ENCODE measurements at places on chromosomes 2 and 18.

DNA sequence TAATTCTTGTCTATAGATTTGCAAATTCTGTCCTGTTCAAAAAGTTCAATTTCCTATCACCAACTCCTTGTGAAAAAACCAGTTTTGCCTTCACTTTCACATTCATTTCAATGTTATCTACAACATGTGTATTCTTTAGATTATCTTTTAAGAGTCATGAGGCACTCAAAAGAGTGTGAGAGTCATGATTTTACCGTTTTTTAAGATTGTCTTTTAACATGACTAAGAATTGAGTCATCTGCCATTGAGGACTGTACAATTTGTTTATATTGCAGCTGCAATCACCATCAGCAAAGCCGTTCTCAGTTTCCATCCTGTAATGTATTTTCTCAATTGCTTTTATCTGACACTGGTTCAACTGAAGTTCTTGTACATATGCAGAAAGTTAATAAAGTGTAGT is 275.8 kb downstream of the LNPK start:
- DNase-seq: no peak

- no peak for DNase-seq
Measured at GRCh38 chr18:7742224-7742623, 175.1 kb downstream of the PTPRM start.

- no peak for DNase-seq
Measured at GRCh38 chr2:54724560-54725342, 1.3 kb downstream of the EML6 start.

DNA sequence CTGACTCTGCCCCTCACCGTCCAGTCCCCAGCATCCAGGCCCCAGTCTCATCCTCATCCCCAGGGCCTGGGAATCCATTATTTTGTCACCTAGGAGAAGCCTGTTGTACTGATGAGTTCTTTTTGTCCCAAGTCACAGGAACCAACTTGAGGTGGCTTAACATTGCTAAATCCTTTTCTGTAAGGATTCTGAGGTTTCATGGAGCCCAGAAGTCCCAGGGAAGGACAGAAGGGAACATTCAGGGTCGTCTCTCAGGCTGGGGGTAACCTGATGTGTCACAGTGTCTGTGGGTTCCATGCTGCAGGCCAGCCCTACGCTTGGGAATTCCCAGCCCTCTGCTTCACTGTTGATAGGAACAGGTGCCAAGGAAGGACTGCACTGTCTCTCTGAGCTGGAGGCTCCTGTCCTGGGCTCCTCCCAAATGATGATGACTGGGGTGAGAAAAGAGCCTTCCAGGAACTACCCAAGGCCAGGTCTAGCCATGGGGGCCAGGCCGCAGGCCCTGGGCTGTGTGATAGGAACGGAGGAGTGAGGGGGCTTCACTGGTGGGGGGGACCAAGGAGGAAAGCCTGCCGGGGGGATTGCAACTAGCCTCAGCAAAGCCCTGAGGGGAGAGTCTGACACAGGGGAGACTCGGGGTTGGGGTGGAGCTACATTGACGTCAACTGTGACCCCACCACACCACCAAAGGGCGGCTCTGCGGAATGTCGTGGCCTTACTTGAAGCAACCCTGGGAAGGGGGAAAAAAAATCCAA is 145.7 kb downstream of the SMAD7 start:
- no peak for DNase-seq

- no peak for DNase-seq
Measured at GRCh38 chr18:41009926-41010325, 945.1 kb upstream of the PIK3C3 start.

DNA sequence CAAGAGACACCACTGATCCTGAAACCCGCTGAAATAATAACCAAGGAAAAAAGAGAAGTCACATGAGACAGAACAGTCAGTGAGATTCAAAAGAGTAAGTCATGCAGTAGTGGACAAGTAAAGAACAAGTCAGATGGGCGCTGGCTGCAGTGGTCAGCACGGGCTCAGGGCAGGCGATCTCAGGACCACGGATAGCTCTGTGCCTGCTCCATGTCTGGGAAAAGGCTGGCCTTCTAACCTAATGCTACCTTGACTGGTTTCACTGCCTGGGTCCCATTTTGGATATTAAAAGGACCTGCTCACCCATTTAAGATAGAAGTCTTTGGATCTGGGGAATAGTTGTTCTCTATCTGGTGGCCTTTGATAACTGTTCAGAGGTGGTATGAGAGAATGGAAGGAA is 61.7 kb upstream of the LCLAT1 start:
- no peak for DNase-seq

GRCh38 chr2:23203383-23203782 is 181.6 kb upstream of the KLHL29 start:
- no peak for DNase-seq

GRCh38 chr2:64488050-64488974 is 34.4 kb downstream of the LGALSL start:
- peak; percentile 54 for DNase-seq

- DNase-seq: no peak
Measured at GRCh38 chr2:205358351-205358815, 323.9 kb upstream of the NRP2 start.

DNA sequence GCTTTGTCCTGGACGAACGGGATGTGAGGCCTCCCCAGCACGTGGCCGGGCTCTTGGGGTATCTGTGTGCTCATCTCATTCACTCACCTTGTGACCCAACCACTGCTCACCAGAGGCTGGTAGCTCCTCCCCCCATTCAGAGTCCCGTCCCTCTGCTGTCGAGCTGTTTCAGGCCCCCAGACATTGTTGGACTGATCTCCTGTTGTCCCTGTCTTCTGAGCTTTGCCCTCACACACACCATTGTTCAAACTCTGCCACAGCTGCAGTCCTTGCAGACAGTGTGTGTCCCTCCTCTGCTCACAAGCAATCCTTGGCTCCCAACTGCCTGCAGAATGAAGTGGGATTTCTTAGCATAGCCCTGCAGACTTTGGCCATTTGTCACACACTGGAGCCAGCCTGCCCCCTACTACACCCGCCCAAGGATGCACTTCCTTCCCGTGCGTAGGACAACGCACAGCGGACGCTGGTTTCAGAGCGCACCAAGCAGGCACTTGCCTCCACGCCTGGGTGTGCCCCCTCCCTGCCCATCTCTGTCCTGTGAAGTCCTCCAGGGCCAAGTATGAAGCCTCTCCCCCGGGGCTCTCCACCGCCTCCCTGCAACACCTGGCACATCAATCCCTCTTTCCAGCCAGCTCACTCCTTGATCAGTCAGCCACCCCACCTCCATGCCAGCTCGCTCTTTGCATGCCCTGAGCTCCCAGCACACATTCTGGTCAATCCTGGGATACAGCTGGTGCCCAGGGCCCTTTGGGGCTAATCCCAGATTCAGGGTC is 16.5 kb upstream of the PRLH start:
- DNase-seq: no peak

GRCh38 chr2:168375195-168375798 is 80.8 kb upstream of the CERS6 start:
- DNase-seq: no peak

- DNase-seq: no peak
Measured at GRCh38 chr2:118842661-118843482, 4.6 kb downstream of the EN1 start.

DNA sequence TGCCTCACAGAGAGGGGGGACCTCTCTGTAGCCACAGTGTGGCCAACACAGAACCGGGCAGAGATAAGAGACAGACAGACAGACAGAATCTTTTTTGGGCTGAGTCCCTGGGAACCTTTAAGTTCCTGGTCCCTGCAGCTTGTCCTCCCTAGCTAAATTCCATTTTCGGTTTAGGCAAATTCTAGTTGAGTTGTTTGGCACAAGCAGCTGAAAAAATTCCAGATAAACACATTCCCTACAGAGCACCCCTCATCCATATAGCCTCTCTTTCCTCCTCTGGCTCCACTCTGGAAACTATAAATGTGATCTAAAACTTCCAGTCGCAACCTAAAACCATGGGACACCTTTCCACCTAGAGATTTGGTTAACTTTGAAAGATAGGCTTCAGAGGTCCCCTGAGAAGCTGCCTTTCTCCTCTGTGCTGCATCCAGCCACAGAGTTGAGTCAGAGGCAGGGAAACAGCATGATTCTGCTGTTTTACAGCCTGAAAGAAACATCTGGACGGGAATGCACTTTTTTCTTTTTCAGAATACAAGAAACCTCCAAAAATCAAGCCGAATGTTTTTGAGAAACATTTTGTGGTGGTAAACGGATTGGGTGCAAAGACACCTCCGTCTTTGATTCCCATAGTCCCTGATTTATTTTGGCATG is 30.9 kb downstream of the SLC4A3 start:
- no peak for DNase-seq

DNA sequence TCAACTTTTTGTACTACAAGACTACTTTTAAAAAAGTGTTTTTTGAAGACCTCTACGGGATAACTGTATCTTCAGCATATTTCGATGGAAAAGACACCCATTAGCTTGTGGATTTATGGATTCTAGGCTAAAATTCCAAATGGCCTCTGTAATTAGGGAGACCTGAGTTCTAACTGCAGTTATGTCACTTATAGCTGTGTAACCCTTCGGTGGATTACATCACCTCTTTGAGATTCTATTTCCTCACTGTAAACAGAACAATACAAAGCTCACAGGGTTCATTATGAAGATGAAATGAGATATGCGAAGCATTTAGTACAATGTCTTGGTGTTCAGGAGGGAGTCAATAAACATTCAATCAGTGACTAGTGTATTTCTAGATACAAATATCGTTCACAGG is 24.2 kb downstream of the LMAN2L start:
- no peak for DNase-seq

DNA sequence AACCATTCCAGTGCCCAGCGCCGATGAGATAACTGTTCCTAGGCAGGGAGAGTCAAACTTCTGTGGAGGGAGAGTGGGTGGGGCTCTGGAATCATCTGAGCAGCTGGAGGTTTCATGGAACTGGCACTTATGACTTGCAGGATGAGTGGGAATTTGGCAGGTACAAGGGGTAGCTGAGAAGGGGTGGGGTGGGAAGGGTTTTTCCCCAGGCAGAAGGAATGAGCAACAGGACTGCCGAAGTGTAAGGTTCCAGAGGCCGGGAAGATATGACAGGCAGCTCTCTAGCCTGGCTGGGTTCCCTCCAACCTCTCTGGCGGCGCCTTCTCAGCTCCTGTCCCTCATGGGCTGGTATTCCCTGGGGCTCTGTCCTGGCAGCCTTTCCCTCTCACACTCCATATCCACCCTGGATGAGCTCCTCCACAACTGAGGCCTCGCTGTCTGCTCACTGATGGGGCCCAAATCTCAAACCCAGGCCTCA is 2.5 kb upstream of the TET3 start:
- no peak for DNase-seq

DNA sequence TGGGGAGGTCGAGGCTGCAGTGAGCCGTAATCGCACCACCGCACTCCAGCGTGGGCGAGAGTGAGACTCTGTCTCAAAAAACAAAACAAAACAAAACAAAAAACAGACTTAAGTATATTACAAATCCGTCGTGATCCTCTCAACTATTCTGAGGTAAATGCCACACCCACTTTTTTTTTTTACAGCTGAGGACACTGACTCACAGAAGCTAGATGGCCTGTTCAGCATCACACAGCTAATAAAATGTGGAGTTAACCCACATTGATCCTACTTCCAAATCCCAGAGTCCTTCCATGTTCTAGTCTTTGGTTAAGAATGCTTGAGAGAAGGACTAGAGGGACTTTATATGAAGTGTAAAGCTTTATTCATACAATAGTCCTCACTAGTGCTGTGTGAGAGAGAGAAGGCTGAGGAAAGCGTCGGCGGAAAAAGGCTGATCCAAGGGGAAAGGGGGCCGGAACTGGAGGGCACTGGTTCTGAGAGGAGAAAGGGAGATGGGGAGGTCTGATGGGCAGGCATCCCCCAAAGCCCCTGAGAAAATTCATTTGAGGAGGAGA is 627 bp downstream of the RNF25 start:
- DNase-seq: no peak

DNA sequence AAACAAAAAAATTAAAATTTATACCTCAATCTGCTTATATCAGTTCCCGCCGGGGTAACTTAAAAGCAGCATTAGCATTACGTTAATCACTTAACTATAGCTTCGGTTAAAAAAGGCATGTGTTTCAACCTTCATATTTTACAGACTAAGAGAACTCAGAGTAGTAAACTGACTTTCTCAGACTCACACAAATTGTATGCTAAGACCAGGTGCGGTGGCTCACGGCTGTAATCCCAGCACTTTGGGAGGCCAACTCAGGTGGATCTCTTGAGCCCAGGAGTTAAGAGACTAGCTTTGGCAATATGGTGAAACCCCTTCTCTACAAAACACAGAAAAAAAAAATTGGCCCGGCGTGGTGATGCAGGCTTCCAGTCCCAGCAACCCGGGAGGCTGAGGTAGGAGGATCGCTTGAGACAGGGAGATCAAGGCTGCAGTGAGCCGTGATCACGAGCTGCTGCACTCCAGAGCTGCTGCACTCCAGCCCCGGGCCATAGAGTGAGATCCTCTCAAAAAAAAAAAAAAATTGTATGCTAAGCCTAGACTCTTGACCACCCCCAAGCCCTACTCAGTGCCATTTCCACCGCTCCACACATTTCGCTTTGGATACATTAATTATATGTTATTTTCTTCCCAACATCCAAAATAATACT is 2.4 kb downstream of the HNRNPLL start:
- no peak for DNase-seq

DNA sequence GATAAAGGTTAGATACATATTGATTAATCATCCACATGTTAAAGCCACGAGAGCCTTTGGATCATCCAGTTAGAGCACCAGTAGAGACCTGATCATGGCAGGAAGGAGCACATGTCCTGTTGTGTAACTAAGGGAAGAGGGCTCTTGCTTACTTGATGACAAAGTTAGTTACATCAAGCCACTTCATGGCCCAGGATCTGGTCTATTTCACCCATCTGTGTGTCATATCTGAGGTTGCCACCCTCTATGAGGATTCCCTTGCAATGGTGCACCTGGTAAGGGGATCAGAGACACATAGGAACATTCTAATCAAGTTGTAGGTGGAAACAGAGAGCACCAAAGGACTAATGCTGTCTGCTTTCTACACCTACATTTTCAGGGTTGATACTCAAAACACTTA is 6.7 kb downstream of the ANKAR start:
- DNase-seq: no peak

DNA sequence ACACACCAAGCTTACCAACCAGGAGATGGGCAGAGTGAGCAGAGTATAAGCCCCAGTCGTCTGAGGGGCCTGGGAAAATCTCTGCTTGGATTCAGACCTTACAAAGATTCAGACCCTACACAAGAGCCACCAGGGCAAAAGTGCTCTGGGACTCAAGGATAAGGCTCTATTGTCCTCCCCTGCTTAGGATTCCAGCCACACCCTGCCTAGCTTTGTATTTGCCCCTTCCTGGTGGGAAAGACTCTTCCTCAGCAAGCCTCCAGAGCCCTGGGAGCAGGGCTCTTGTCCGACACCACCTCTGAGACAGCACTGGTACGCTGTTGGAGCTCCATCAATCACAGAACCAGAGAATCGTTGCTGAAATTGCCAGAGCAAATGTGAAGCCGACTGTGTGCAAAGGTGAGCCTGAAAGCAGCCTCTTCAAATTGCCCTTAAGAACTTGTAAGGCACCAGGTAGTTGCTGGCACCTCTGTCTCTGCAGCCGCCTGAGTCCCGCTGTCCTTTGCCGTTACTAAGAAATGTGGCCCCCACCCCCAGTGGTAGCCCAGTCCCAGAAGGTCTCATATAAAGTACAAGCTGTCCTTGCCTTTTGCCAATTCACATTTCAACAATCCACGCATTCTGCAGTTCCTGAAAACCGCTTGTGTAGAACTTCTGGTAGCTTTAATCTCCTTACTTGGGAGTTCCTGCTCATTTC is 148.7 kb downstream of the CTIF start:
- no peak for DNase-seq

GRCh38 chr2:48227617-48228344 is 302.2 kb upstream of the STON1 start:
- no peak for DNase-seq

Data from stimulated activated CD4-positive, alpha-beta T cell treated with anti-CD3 and anti-CD28 coated beads, Interleukin-12 subunit alpha, Interleukin-12 subunit beta, amount 100 ng/mL, for 24 hours (primary cell).